ENCODE measurements at places on chromosomes 1 and 21.

DNA sequence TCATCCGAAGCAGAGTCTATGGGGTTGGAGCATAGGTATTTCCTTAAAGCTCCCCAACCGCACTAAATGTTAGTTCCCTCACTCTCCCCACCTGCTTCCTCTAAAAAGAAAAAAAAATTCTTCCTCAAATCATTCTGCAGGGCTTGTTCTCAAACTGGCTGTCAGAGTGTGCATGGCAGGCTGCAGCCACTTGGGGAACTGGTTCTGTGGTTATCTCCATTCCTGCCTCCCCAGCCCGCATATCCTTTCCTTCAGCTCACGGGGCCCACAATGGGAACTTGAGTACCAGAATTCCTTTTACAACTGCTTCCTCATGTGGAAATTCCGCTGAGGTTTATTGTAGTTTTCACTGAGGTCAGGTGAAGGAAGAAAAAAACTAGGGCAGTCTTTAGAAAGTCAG, 159.2 kb downstream of the PIGK start:
- DNase-seq = no peak

DNA sequence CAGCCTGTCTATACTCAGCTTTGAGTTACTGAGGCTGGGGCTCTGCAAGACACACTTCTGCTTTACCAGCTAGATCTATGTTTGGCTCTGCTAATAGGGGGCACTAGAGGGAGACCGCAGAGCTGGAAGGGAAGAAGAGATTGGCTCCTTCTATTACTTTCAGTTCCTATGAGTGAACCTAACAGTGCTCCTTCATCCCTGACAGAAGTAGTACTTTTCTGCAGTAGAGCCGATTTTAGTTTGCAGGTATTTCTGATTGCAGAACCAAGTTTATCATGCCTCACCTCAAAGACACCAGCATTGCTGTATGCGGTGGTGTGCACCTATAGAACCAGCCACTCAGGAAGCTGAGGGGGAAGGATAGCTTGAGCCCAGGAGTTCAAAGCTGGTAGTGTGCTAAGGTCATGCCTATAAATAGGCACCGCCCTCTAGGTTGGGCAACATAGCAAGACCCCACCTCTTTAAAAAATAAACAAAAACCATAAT, 5.7 kb upstream of the ZDHHC18 start:
- no peak for DNase-seq

DNA sequence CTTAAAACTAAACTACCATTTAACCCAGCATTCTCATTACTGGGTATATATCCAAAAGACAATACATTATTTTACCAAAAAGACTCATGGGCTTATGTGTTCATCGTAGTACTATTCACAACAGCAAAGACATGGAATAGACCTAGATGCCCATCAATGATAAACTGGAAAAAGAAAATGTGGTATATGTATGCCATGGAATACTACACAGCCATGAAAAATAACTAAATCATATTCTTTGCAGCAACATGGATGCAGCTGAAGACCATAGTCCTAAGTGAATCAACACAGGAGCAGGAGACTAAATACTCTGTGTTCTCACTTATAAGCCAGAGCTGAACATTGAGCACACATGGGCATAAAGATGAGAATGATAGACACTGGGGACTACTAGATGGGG, 645.1 kb upstream of the B3GALT2 start:
- DNase-seq = no peak

DNA sequence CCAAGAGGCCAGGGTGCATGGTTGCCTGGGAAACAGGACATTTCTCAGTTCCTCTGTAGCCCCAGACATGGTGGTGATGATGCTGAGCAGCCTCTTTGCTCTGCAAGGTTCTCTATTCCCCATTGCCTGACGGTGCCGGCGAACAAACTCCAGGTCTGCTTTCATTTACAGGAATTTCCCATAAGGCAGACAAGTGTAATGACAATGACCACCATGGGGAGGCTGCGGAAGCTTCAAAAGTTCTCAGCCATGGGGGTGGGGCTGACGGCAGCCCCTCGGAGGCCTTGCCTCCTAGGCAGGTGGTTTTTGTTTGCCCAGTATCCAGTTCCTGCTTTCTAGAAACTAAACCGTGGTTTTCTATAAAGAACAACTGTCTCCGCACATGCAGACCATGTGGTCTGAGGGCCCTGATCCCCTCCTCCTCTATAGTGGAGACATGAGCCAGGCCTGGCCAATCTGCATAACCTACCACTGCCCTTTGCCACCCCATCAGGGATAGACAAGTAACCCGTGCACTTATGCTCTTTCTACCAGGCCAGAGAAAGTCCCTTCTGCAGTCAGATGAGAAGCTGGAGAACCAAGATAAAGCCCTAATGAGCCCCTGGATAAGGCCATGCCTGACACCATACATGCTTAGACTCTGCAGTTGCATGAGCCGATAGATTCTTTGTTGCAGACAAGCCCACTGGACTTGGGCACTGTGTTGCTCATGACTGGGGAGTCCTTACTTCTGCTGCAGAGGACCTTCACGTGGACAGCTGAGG, 54.1 kb downstream of the LDLRAD2 start:
- DNase-seq = no peak

DNA sequence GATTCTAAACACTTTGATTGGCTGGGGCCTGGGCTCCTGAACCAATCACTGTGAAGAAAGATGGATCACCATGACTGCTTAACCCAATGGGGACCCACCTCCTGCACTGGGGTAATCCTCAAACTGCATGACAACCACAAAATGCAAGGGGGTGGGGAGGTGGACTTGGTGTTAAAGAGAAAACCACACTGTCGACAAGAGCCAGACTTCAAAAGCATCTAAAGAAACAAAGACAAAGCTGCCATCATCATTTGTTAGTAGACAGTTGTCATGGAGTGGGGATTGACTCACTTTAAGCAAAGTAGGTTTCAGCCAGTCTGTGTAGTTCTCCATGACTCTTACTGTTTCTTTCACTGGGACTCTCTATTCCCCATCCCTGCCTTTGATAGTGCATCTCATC, 433.8 kb downstream of the PLPP3 start:
- no peak for DNase-seq
